ENCODE measurements at places on chromosomes 2 and 18.

- DNase-seq = no peak
These were observed 1.2 kb upstream of the ITM2C start for GRCh38 chr2:230863442-230864121.

DNA sequence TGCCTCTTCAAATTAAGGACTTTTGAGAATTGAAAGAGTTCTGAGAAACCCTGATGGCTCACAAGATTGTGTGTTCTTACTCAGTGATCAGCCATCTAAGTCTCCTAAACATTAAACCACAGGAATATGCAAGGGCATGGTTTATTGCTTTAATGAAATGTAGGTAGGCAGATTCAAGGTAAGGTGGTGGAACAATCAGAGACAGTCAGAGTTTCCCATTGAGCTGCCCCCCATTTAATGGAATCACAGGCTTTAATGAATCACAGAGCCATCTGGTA is 107.8 kb upstream of the LRATD1 start:
- no peak for DNase-seq

GRCh38 chr2:200471324-200471848 is 38.5 kb downstream of the KCTD18 start:
- DNase-seq = peak; percentile 17

- no peak for DNase-seq
These were observed 27.6 kb downstream of the C2orf76 start for GRCh38 chr2:119338826-119339561.

GRCh38 chr2:160679686-160680085 is 186.1 kb upstream of the RBMS1 start:
- DNase-seq = no peak
